ENCODE measurements at places on chromosomes 7 and 10.

DNA sequence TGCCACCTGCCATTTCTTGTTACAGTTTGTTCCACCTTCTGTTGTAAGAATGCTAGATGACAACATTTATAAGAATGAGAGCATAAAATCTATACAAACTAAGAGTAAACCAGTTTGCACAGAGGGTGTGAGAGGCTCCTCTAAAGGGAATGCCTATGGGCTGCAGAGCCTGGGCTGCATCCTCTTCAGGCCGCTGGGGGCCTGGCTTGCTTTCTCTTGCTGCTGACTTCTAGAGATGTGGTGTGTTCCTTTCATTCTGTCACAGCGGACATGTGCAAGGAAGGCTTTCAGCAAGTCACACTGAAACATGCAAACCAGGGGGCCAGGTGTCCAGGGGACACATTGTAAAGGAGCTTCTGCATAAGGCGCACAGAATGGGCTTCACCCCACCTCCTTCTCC lies 7.1 kb upstream of the ATP6V1F start:
- no peak for DNase-seq

- DNase-seq = no peak
These were observed 41.7 kb downstream of the CACUL1 start for GRCh38 chr10:118712930-118713634.

GRCh38 chr7:6258440-6259182 lies 13.8 kb downstream of the CYTH3 start:
- DNase-seq = no peak

DNA sequence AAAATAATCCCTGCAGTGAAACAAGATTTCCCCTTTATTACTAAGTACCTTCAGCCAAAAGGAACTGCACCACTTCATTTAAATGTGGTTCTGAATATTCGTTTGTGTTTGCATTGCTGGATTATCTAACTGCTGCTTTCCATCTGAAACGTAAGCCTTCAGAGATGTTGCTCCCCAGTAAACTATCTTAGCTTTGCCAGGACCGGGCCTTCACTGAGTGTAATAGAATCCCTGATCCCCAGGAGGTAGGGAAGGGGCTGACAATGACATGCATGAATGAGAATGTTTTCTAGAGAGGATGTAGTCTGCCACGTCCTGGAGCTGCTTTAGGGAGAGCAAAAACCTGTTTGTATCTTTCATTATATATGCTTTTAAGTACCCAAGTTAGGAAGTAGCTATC lies 19.5 kb upstream of the INSYN2A start:
- DNase-seq = no peak

- no peak for DNase-seq
These were observed 58.1 kb downstream of the PODXL start for GRCh38 chr7:131498237-131498885.

Data from NCI-H1048 (cell line).